Activated CD4-positive, alpha-beta T cell treated with anti-CD3 and anti-CD28 coated beads, Interleukin-2, amount 50 U/mL, for 1 hour (primary cell): ENCODE measurements at places on chromosomes 7 and 10.

DNA sequence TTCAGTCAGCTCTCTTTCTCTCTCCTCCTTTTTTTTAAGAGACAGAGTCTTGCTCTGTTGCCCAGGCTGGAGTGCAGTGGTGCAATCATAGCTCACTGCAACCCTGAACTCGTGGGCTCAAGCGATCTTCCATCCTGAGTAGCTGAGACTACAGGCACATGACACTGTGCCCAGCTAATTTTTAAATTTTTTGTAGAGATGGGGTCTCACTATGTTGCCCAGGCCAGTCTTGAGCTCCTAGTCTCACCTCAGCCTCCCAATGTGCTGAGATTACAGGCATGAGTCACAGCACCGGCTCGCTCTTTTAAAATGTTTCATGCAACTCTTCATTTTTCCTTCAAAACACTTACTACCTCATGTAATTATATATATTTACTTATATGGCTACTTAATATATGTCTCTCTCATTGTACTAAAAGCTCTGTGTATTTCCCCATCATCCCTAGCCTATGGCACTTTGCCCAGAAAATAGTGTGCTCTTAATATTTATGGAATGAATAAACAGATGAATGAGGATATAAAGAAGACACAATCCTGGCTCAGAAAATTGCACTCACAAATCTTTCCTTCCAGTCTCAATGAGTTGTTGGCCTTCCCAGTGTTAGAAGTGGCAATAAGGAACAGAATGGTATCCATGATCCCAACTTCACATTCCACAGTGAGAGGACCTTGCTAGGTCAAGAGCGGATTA lies 33.9 kb downstream of the EBLN1 start:
- DNase-seq = no peak

DNA sequence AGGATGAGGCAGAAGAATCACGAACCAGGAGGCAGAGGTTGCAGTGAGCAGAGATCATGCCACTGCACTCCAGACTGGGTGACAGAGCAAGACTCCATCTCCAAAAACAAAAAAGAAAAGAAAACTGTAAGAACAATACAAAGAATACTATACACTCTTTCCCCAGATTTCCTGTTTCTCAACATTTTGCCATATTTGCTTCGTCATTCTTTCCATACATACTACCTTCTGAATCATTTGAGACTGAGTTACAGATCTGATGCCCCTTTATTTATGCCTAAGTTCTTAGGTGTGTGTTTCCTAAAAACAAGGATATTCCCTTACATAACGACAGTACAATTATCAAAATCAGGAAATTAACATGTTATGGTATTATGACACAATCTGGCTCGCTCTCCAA lies 168.4 kb upstream of the CELF2 start:
- no peak for DNase-seq

- DNase-seq = no peak
Observed at GRCh38 chr10:24900888-24901685, 51.3 kb downstream of the PRTFDC1 start.

- DNase-seq = no peak
Observed at GRCh38 chr7:84790882-84791281, 396.0 kb downstream of the SEMA3D start.

DNA sequence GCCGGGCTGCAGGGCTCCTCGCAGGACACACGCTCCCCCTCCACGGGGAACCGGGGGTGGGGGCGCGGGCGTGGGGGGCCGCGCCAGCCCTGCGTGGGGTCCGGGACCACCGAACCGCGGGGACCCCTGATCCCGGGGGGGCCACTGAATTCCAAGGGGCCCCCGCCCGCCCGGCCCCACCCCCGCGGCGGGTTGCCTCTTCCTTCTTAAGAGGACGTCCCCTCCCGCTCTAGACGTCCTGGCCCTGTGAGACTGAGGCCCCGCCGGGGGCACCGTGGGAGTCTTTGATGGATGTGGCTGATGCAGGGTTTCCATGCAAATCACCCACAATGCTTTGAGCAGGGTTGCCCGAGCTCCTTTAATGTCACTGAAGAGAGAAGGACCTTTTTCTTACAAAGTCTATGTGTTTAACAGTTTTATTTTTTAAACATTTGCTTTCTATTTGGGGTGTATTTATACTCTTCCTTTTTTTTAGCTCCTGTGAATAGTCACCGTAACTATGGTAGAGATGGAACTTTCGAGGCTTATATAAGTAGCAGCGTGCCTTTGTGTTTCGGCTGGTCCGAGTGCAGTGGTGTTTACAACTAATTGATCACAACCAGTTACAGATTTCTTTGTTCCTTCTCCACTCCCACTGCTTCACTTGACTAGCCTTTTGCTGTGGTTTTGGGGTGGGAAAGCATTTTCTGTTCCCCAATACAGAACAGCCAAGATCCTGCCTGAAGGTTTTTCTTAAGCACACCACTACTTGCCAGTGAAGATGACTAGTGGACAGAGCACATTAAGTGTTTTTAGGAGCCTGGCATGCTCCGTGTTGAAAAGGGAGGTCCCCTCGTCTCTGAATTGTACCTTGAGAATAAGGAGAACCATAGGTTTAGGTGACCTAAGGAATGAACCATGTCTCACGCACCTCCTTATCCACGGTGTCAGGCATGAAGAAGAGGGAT lies 44.8 kb downstream of the PDIA4 start:
- peak; percentile 79 for DNase-seq

DNA sequence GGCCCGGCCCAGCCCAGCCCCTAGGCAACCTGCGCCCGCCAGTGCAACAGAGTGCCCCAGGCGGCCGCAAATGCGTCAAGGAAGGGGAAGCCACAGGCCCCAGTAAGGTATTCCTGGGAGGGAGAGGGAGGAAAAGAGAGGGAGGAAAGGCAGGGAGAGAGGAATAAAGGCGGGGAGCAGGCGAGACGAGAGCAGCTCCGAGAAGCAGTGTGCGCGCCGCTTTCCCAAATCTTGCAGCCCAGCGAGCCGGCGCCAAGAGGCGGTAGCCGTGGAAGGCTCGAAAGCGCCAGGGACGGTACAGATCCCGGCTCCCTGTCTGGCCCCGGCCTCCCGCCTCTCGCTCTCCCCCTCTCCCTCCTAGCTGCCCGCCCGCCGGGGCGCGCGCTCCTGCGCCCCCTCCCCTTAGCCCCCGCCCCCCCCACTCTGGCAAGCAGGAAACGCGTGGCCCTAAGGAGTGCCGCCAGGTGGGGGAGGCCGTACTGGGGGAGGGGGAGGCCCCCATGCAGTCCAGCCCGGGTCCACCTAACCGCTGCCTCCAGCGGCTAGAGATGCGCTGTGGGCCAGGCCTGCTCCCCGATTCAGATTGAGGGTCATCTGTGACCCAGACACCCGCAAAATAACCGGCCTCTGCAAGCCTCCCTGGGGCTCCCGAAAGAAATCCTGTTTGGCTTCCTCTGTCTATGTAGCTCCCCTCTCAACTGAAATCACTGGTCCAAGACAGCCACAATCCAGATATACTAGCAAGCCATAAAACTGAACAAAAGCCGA lies 4.3 kb downstream of the HOXA10 start:
- no peak for DNase-seq

DNA sequence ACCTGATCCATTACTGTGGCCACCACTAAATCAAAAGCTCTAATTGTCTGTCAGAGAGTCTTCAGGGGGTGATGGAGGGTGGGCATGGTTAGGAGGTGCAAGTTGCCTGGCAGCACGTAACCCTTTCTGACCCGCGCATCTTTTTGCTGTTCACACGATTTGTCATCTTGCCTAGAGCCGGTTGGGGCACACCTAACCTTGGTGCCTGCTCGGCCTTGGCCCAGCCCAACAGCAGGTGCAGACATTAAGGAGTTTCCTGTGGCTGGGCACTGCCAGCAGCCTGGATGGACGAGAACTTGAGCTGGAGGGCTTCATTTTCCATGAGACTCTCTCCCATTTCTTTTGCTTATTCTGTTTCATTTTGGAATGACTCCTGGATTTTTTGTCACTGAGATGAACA lies 41.0 kb upstream of the PTF1A start:
- DNase-seq = no peak

- no peak for DNase-seq
Observed at GRCh38 chr7:25678215-25678614, 449.9 kb upstream of the NPVF start.

DNA sequence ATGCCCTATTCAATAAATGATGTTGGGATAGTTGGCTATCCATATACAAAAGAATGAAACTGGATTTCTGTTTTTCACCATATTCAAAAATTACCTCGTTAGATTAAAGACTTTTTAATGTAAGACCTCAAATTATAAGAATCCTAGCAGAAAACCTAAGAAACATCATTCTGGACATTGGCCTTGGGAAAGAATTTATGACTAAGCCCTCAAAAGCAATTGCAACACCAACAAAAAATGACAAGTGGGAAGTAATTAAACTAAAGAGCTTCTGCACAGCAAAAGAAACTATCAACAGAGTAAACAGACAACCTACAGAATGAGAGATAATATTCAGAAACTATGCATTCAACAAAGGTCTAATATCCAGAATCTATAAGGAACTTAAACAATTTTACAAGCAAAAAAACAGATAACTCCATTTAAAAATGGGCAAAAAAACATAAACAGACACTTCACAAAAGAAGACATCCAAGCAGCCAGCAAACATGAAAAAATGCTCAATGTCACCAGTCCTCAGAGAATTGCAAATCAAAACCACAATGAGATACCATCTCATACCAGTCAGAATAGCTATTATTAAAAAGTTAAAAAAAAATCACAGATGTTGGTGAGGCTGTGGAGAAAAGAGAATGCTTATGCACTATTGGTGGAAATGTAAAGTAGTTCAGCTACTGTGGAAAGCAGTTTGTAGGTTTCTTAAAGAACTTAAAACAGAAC lies 309.8 kb downstream of the AHR start:
- DNase-seq = no peak

DNA sequence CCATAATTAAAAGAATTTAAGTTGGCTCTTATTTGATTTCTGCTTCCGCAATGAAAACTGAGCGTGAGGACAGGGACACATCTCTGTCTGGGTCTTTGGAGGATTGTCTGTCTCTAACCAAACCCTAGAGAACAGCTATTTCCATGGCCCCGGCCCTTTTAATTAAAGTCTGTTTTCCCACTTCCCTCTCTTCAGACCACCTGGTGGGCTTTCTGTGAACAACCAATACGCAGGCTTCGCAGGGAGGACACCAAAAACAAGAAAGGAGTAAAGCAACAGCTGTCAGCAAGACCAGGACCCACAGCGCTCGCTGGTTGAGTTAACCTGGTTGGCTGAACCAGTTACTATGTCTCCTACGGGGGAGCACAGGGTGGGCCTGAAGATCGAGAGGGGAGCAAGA lies 217.1 kb upstream of the FRMD4A start:
- no peak for DNase-seq

GRCh38 chr7:106869954-106870353 lies 4.9 kb downstream of the PIK3CG start:
- DNase-seq = no peak

GRCh38 chr7:154592388-154592787 lies 410.5 kb downstream of the PAXIP1 start:
- DNase-seq = no peak

- no peak for DNase-seq
Observed at GRCh38 chr10:13053794-13054462, 46.0 kb upstream of the OPTN start.

DNA sequence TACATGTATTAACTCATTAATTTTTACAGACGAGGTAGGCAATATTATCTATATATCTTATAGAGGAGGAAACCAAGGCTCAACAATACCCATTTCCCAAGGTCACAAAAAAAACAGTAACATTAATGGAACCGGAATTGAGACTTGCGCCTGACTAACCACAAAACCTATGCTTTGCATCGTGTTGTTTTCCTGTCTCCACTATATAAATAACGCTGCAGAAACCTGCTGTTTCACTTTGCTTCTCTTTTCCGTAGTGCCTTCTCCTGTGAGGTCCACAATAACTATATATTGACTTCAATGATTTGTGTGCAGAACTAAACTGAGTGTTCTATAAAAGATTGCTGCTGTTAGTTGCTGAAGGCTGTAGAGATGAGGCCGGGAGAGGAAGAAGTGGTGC lies 97.7 kb upstream of the RPA3 start:
- no peak for DNase-seq

GRCh38 chr7:102426268-102427018 lies 6.9 kb upstream of the ORAI2 start:
- peak; percentile 62 for DNase-seq

DNA sequence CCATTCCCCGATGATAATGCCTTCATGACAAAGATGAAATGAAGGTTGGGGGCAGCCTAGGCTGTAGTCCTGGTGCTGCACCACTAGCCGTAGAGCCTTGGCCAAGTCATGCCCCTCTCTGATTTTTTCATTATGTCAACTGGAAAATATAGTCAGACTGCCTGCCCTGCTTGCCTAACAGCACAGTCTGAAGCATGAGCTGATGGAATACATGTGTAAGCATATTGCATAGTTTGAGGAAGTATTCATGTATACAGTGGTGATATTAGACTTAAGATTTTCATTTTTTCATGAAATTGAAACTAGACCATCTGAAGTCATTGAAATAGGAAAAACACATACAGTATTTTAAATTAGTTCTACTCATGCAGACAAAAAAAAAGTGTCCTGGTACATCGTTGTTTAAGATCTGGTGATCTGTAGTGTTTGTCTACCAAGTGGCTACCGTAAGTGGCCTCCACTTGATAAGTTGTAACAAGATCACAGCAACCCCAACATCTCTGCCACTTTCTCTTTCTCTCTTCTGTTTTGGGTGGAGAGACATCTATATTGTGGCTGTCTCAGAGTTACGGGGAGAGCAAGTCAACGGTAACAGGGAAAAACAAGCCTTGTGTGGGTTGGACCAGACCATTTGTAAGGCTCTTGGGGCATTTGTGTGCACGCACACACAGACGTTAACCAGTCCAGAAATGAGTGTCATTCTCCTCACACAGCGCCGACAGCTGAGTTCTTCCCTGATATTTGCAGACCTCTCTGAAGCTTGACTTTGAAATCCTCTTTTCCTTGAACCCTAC lies 716.6 kb upstream of the GALNT17 start:
- no peak for DNase-seq

DNA sequence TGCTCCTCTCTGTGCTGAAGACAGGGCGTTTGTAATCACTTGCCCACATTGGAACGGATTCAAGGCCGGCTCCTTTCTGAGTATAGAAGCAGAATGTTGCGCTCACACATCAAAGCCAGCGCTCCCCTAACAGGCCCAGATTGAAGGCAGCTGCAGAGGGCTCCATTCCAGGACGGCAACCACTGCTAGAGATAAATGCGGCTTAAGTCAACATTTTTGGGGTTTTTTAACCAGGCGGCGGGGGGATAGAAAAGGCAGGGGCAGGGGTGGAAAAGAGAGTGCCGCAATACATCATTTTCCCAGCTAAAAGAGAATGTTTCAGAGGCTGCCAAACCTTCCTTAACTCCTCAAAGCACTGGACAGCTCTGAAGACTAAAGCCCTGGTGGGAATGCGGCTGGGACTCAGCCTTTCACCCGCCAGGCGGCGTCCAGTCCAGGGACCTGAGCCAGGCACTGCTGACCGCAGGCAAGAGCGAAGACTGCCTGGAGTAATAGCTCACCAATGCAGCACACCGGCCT lies 189.6 kb downstream of the TNS3 start:
- DNase-seq = no peak

GRCh38 chr7:106417273-106417902 lies 132.6 kb upstream of the NAMPT start:
- no peak for DNase-seq

DNA sequence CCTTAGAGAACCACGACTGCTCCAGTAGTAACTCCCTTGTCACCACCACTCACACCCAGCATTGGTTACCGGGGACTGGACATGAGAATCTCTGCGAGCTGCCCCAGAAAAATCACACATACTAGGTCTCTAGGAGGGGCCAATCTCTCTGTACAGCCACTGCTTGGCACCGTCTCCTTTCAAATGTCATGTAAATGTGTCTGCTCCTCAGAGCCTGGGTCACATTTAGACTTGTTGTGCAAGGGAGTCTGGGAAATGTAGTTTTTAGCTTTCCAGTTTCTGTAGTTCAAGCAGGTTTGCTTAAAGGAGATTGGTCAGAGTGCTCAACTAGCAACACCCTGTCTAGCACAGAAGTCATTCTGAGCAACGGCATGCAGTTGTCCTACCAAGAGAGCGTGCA lies 60.0 kb downstream of the CHN2 start:
- DNase-seq = no peak
